Stimulated activated CD4-positive, alpha-beta T cell treated with anti-CD3 and anti-CD28 coated beads, Interleukin-4, amount 100 ng/mL, for 1 hour (primary cell): ENCODE measurements at places on chromosomes 4 and X.

DNA sequence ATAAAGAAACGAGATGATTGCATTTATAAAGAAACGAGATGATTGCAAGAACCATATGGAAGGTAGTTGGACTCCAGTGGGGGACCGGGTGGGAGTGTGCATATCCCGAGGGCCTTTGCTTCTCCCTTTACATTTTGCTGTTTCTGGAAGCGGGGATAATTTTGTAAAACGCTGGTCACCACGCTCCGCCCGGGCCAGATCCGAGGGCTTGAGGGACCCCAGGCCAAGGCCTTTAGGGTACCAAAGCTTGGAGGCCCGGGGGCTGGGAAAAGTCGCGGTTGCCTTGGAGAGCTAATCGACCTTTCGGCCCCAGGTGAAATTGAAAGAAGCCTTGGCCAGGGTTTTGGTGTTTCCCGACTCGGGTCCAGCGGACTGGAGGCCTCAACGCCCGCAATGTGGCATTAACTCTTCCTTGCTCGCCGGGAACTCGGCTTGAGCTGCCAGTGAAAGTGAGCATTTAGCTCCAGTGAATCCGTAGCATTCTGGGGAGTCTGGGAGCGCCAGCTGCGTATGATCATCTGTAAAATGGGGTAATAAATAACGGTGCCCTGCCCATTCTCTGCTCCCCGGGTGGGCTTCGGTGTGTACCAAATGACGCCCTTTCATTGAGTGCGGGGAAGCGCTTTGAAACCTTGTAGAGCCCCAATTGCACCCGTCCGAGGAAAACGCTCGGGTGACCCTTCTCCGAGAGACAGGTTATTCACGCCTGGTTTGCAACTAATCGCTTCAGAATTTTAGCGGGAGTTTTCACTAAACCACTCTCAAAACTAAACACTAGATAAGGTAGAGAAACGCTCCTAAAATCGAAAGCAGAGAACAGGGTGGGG is 4.5 kb downstream of the NKX3-2 start:
- no peak for DNase-seq

- no peak for DNase-seq
These were observed 7.3 kb upstream of the DCTD start for GRCh38 chr4:182924497-182924896.

- no peak for DNase-seq
These were observed at the start of gene BEND4 for GRCh38 chr4:42152507-42153504. BEND4 (minus strand) TSS chr4:42152655; CDS start chr4:42152143, 512 bp downstream.

GRCh38 chr4:183099537-183100297 is 660 bp downstream of the WWC2 start:
- DNase-seq = peak; percentile 12

GRCh38 chr4:164753873-164754488 is at the start of gene SMIM31:
SMIM31 (plus strand) TSS chr4:164754131; CDS start chr4:164770444, 16,313 bp downstream.
- DNase-seq = no peak

- DNase-seq = no peak
These were observed 25.8 kb downstream of the DOCK11 start for GRCh38 chrX:118521435-118521834.

GRCh38 chr4:142366769-142367181 is 479.3 kb downstream of the INPP4B start:
- DNase-seq = no peak

- DNase-seq = no peak
These were observed 33.8 kb downstream of the CEP44 start for GRCh38 chr4:174317531-174317930.

- no peak for DNase-seq
These were observed 363.3 kb upstream of the F9 start for GRCh38 chrX:139167282-139167681.
